ENCODE measurements at places on chromosomes 4 and X.

- DNase-seq = no peak
Measured at GRCh38 chrX:100700809-100701208, 31.1 kb downstream of the SYTL4 start.

GRCh38 chr4:175560604-175561003, 251.5 kb downstream of the GPM6A start:
- peak; percentile 7 for DNase-seq

- no peak for DNase-seq
Measured at GRCh38 chrX:53018627-53019026, 30.0 kb upstream of the GPR173 start.

- DNase-seq = no peak
Measured at GRCh38 chr4:8840006-8840793, 31.4 kb downstream of the HMX1 start.

- DNase-seq = no peak
Measured at GRCh38 chr4:10640561-10641201, 43.9 kb downstream of the CLNK start.

GRCh38 chr4:84939113-84939512, 27.4 kb downstream of the WDFY3 start:
- DNase-seq = no peak

GRCh38 chr4:73222466-73223257, 35.9 kb downstream of the ANKRD17 start:
- DNase-seq = no peak

GRCh38 chr4:152169683-152170082, 366.2 kb downstream of the FBXW7 start:
- DNase-seq = no peak

DNA sequence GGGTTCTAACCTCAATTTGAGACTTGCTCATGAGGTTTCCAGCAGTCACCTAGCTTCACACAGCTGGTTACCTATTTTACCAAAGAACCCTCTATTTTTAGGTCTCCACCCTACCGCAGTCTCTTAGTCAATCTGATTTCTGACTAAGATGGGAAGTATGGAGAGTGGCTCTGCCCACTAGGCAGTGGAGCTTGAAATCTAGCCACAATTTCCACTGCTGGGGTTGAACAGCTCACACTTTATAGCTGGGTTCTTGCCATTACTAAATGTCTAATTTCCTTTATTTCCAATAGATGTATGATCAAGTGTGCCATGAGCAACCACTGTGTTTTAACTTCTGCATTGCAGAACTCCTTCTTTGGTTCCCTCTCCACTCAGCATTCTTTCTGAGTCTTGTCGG, 43.1 kb downstream of the GASK1B start:
- no peak for DNase-seq

DNA sequence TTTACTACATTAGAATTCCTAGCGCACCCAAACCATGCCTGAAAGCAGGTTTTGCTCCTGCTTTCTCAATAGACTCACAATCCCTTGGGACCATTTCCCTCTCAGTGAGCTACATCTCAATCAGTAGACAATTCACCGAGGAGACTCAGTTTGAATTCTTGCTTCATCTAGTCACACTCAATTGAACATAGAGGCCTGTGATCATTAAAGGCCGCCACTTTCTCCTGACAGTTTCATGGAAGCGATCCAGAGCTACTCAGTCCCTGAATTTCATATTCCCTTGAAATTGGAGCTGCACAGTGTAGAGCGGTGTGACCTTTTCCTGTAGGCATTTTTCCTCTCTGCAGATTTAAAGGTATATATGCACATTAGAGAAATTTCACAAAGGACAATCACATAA, 193.9 kb upstream of the SPOCK3 start:
- no peak for DNase-seq

- no peak for DNase-seq
Measured at GRCh38 chrX:31223817-31224216, 152.0 kb upstream of the FTHL17 start.

DNA sequence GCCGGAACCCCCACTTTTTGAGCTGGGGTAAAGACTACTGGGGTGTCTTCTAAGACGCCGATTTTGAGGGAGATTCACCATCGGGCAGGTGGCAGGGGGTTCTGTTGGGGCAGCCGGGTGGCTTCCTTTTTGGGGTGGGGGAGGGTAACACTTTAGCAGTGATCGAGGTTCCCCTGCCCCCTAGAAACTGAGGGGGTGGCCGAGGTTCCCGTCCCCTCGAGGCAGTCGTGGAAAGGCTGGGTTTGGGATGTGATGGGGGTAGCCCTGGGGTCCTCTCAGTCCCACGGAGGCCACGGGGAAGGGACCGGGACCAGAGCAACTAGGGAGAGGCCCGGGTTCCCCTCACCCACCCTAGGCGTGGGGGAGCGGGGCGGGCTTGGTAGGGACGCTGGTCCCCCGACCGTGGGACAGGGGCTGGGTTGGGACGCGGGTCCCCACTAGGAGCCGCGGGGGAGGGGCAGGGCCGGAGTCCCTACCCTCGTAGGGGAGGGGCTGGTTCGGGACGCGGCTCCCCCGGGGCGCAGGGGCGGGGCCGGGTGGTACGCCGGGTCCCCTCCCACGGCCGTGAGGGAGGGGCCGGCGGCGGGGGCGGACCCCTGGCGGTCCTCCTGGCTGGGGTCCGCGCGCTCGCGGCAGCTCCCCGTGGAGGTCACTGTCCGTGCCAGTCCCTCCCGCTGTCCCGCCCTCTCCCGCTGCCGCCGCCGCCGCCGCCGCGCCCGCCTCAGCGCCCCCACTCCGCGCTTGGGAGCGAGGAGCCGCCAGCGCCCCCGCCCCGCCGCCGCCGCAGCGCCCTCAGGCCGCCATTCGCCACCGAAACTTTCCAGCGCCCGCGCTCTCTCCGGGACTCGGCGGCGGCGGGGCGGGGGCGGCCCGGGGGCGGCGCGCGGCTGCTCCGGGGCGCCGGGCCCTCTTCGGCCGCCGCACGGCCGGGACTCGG, at the start of gene TBL1X:
TSS of gene TBL1X (plus strand) at position 624 of the 937 bp plus-strand sequence. CDS start 188,529 bp downstream, outside the sequence.
- no peak for DNase-seq

GRCh38 chrX:19462879-19463278, 52.4 kb downstream of the MAP3K15 start:
- DNase-seq = no peak

- DNase-seq = no peak
Measured at GRCh38 chrX:903116-903515, 272.5 kb downstream of the SHOX start.

DNA sequence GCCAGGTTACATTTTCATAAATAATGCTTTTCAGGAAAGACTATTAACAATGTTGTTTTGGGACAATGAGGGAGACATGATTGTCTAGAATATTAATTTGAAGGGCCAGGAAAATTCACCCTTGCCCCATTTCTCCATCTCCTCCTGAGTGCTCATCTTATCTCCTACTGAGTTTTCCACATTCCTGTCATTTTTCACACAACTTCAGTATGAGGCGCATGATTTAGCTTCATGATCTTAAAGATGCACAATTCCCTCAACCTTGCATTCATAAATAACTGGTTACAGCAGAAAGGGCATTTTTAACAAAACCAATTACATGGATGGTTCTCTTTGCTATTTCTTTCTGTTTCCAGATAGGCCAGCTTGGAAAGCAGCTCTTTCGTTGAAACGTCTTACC, 1699.2 kb upstream of the IGFBP7 start:
- no peak for DNase-seq

DNA sequence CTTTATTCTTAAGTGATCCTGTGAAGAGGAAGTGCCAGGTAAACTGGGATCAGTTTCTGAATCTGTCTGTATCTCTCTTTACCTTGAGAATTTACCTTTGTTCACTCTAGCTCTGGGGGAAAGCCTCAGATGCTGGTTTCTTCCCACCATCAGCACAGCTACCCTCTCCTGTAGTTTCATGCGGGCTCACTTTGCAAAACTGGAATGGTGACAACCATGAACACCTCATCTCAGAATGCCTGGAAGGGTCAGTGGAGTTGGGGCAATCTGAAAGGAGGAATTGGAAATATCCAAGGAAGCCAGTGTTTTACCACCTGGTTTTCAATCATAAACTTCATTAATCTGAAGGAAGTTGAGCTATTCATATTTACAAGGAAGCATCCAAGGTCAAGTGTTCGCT, 30.8 kb upstream of the DCX start:
- no peak for DNase-seq

- DNase-seq = no peak
Measured at GRCh38 chr4:25821899-25822298, 40.9 kb downstream of the SEL1L3 start.

- no peak for DNase-seq
Measured at GRCh38 chr4:4386296-4386735, 586 bp upstream of the NSG1 start.

- no peak for DNase-seq
Measured at GRCh38 chr4:152534541-152535359, 1.1 kb downstream of the FBXW7 start.

- DNase-seq = no peak
Measured at GRCh38 chr4:9979101-9979701, 42.1 kb downstream of the SLC2A9 start.

- DNase-seq = no peak
Measured at GRCh38 chrX:136262243-136262642, 11.0 kb upstream of the MAP7D3 start.

GRCh38 chrX:39675162-39675553, 422.6 kb downstream of the BCOR start:
- DNase-seq = no peak

DNA sequence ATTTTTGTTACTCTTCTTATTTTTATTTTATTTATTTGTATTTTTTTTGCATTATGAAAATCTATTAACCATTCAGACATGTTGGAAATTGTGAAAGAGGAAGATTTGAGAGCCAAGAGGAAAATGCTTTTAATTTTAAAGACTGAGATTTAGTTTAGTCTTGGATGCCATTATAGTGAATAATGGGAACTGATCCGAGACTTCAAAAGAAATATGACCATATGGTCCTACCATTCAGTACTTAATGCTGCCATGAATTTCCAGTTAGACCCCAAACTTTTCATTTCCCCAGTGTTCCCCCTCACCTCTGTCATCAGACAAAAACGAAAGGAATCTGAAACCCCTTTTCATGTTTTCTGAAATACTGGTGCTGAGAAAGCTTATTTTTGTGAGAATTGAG, 95.5 kb downstream of the TENM3 start:
- DNase-seq = no peak

DNA sequence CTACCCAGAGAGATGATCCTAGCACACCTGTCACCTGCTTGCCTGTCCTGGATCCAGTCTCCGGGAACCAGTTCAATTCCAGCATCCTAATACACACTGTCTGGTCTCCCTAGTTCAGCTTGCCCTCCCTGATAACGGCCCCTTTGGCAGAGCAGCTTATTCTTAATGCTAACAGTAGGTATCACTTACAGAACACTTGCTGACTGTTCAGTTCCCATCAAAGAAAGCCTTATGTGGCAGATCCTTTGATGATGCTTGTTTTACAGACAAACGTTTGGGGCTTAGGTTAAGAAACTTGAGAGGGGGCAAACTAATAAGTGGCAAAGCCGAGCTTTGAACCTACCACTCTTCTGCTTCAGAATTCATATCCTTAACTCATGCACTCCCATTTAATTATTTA, 890 bp downstream of the RASSF6 start:
- DNase-seq = no peak

GRCh38 chr4:87853108-87853507, 20.3 kb downstream of the MEPE start:
- no peak for DNase-seq

DNA sequence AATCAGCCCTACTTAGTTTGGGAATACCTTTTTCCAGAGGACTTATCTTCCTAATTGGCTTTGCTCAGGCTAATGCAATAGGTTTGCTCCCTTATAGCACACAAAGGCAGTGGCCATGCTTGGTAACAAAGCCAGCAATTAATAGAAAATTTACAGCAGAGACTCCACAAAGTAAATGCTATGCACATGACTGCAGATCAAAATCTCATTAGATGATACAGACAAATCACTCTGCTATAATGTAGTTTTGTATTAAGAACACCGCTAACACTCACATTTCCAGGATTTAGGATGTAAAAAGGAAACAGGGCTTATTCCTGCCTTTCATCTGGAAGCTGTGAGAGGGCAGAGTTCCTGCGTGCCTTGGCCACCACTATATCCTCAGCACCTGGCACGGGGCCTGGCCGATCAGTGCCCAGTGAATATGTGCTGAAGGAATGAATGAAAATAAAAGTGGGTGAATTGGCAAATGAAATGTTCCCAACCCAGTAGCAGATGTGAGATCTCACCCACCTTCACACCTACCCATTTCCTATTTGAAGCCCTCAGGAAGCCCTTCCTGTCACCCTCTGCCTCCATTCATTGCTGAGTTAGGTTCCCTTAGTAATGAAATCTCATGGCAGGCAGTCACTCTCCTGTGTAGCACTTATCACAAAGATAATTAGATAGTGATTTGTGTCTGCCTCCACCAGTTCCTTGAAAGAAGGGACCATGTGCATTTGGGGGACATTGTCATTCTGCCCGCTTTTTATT, 5.1 kb downstream of the SEPTIN6 start:
- DNase-seq = no peak

GRCh38 chr4:137417676-137418075, 114.6 kb downstream of the PCDH18 start:
- no peak for DNase-seq

DNA sequence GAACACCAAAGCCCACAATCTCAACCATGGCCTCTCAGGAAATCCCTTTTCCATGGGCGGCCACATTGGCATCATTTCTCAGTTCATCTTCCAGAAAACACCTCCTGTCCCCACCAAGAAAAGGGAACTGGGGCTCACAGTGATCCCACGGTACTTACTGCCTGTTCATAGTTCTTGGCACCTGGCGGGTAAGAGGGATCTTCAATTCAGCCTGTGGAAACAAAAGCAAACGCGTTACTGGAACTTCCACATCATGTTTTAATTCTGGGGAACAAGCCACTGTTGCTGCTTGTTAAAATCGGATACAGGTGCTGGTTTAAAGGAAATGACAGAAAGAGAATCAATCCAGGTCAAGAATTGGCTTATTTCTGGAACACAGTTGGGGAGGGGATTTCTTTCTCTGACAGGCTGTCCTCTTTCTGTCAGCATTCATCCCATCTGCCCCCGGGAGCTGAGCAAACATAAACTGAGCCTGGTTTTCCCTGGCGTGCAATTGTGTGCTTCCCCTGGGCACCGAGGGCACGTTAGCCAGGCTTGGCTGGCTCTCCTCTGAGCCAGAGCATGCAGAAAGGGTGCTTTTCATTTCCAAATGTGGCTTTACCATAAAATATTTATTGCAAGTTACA, 16.8 kb downstream of the CLNK start:
- no peak for DNase-seq

DNA sequence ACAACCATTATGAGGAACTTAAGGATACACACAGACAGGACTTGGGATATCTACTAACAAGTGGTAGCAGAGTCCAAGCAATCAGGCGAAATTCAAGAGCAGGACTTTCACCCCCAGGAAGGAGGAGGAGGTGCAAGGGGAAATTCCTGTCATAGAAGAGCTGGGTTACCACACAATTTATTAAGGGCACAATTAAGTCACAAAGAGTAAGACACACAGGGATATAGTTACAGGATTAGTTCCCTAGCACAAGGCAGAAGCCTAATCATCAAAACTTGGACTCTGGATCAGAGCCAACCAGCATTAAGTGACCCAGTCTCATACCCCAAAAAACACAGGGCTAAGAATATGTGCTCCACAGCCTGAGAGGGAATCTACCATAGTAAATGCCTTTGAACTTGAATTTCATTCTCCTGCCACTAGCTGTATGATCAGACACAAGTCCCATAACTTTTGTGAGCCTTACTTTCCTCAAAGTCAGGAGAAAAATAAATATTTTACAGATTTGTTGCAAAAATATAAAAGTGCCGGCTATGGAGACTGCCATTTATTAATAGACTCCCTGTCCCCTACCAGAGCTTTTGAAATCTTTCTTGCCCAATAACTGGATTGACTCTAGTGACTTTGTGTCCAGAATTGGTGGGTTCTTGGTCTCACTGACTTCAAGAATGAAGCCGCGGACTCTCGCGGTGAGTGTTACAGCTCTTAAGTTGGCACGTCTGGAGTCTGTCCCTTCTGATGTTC, 87.0 kb downstream of the SYNPO2 start:
- no peak for DNase-seq
